Mammary epithelial cell (primary cell): ENCODE measurements at places on chromosomes 5 and 9.
A peak's percentile ranks its signal among the peaks of the same experiment; 100 is the strongest.

DNA sequence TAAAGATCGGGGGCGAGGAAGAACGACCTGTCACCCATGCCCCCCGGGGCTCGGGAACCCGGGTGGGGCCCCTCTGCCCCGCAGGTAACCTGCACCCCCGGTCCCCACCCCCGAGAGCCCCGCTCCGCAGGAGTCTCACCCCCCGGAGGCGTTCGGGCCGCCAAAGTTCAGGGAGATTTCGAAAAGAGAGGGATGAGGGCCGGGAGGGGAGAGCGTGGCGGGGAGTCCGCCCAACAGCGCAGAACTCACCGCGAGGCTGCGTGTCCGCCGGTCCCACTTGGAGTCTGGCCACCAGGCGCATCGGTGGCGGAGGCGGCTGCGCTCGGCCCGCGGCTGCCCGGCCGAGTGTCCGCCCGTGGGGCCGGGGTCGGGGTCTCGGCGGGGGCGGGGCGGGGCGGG is at the start of gene PHF19:
PHF19 (minus strand) TSS at position 347 of the 399 bp plus-strand sequence. CDS start 2,447 bp downstream, outside the sequence.
- peak; percentile 35 for DNase-seq

GRCh38 chr9:129556491-129557191 is 64.3 kb downstream of the C9orf50 start:
- no peak for DNase-seq

DNA sequence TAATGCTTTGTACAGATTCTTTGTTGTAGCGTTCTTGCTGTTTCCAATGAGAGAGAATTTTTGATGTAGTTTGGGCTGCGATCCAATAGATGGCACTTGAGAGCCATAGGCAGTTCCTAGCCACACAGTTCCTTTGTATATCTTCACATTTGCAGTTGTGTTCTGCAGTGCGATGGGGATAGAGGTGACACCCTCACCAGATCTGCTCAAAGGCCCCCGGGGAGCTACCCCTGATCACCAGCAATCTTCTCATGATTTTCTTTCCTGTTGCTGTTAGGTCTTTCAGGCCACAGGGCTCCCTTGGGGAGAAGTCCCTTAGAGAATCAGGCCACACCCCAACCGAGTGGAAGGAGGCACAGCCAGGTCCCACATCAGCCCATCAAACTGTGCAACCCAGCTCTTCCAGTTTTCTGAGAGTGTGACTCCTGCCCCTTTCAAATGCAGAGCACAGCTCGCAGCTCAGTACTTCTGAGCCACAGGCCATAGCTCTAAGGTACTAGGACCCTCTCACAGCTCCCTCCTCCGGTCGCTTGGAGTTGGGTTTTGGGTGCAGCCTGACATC is 353.7 kb downstream of the SLCO4C1 start:
- DNase-seq, result peak; percentile 16

DNA sequence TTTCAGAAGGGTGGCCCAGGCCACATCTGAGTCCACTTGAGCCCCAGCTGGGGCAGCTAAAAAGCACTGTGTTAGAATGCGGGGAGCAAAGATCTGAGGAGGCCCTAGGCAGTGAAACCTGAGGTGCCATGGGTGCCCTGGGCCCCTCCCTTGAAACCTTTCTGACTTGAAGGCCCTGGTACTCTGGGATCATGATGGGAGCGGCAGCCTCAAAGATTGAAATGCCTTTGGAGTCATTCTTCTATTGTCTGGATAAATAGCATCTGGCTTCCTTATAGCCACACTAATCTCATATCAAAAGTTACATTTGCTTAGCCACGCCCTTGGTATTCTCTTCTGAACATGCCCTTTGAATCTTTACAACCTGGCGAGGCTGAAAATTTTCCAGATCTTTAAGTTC is 7.7 kb upstream of the SEMA5A start:
- no peak for DNase-seq

- DNase-seq, result peak; percentile 9
Observed at GRCh38 chr5:137761566-137761965, 7.4 kb upstream of the HNRNPA0 start.

GRCh38 chr5:22850981-22851380 is 2.2 kb downstream of the CDH12 start:
- no peak for DNase-seq

GRCh38 chr5:132182359-132183040 is 45.2 kb downstream of the P4HA2 start:
- peak; percentile 38 for DNase-seq

DNA sequence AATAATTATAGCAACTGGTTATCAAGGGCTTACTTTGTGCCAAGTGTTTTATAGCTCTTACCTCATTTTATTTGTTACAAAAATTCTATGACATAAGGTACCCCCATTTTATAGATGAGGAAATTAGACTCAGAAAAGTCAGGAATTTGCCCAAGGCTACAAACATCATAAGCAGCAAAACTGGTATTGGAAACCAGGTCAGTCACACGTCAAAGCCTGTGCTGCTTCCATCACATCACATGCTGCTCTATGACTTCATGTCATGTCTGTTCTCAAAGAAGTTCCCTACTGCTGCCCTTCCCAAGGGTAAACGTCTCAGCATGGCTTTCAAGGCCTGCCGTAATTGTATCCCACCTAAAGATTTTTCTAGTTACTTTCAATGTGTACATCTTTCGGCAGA is 6.9 kb upstream of the KIF2A start:
- DNase-seq, result no peak

- peak; percentile 80 for DNase-seq
Observed at GRCh38 chr9:14119694-14120514, 194.0 kb downstream of the NFIB start.

- DNase-seq, result peak; percentile 94
Observed at GRCh38 chr9:100111235-100111634, 12.2 kb downstream of the INVS start.

GRCh38 chr5:79699763-79700400 is 10.2 kb downstream of the CMYA5 start:
- DNase-seq, result peak; percentile 23

DNA sequence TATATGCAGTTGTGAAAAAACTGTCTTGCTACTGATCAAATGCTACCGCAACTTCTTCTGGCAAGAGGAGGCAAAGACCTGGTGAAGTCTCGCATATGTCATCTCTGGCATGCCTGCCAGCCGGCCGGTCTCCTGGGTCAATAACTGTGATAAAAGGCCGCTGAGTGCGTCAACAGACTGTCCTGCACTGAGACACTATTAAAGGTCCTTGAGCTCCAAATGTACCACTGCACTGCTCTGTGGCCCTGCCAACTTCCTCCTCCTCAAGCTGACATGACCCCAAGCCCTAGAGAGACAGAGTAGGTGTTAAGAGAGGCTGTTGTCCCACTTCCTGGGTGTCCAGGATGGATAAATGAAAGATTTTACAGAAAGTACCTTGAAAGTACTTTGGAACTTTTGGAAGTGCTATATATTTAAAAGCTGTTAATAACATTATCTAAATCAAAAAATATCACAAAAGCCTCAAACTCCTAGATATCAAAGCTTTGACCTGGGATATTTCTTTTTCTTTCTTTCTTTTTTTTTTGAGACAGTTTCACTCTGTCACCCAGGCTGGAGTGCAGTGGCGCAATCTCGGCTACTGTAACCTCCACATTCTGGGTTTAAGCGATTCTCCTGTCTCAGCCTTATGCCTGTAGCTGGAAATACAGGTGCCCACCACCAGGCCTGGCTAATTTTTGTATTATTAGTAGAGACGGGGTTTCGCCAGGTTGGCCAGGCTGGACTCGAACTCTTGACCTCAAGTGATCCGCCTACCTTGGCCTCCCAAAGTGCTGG is 31.5 kb downstream of the RAPGEF1 start:
- no peak for DNase-seq

DNA sequence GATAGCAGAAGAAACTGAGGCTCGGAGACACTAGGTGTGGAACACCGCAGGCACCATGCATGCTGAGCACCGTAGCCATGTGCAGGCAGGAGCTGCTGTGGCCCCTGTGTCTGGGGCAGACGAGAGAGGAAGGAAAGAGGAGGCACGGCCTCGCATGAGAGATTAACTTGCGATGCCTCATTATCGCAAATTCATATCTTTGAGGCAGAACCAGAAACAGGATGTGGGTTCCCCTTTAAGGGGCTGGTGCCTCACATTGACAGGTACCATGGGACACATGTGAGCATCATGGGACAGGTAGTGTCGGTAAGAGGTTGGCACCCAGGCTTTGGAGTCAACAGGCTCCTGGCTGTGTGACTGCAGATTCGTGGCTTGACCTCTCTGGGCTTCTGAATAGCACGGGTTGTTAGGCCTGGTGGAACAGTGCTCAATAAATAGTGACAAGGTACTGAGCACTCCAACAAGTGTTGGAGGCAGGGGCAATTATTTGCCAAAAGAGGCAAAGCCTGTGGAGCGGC is 40.8 kb downstream of the NAIF1 start:
- DNase-seq, result no peak

GRCh38 chr5:95919658-95920057 is 42.0 kb downstream of the ELL2 start:
- no peak for DNase-seq

GRCh38 chr9:130172858-130173665 is 858 bp downstream of the NCS1 start:
- DNase-seq, result no peak

DNA sequence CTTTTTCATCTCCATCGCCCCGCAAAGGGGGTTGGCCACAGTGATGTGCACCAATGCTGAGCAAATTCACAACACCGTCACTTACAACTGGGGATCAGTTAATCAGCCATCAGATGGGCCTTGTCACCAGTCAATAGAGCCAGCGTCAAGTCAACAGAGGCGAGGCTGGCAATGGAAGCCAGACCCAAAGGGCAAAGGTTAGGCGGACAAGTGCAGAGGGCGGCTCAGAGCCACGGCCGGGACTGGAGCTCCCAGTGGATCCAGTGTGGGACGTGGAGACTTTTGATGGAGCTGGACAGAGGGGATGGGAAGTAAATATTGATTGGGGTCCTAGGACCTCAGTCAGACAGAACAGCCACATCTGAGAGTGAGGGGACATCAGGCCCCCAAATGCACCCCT is 45.7 kb downstream of the DUSP1 start:
- DNase-seq, result no peak

GRCh38 chr5:6333182-6333905 is 45.0 kb downstream of the MED10 start:
- DNase-seq, result no peak

DNA sequence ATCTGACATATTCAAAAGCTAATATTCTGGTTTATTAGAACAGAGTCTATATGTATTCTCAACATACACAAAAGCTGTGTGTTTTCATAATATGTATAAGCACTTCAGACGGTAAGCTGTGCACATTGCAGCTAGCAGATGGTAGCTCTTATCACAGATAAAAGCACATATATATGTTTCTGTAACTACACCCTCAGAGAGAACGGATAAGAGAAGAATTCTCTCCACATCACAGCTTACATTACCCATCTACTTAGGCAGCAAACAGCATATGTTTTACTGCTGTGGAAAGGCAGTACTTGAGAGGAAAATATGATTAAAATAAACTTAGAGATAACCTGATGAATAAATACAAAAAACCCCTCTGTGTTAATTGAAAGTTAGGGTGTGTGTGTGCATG is 450.9 kb upstream of the ZNF608 start:
- no peak for DNase-seq

GRCh38 chr5:115457571-115457970 is 87.0 kb downstream of the FEM1C start:
- no peak for DNase-seq

DNA sequence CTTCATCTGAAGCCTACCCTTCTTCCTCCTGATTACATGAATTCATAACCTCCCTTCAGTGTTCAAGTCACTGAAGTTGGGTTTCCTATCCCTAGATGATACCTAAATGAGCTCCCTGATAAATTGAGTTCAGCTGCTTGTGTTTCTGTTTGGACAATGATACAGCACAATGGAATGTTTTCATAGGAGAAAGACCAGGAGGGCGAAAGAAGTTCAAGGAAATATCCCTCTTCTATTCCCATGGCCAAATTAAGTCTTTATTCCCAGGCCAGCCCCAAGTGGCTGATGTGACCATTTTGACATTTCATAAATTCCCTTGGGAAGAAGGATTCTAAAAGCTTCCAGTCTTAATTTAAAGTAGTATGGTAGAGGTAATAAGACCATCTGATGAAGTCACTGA is 555.8 kb upstream of the CLINT1 start:
- peak; percentile 59 for DNase-seq

DNA sequence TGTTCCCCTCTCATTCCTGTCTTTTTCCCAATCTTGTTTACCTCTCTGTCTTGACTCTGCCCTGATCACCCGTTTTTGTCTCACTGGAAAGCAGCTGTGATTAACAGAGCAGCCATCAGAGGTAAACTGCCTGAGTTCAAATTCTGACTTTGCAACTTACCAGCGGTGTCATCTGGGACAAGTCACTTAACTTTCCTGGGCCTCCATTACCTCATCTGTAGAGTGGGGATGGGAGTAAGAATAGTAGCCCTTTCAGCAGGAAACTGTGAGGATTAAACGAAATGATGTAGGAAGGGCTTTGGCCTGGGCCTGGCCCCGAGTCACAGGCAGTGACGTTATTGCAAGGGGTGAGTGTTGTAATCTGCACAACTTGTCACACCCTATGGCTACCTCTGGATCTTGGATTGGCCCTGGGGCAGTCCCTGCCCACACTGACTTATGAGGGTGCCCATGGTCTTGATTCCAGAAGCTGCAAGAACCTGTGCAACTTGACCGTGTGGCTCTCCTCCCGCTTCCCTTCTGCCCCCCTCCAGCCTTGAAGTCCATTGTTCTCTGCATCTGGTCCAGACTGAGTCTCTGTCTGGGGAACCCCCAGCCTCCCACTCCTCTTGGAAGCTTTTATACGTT is 657 bp upstream of the PCDH12 start:
- DNase-seq, result peak; percentile 51

DNA sequence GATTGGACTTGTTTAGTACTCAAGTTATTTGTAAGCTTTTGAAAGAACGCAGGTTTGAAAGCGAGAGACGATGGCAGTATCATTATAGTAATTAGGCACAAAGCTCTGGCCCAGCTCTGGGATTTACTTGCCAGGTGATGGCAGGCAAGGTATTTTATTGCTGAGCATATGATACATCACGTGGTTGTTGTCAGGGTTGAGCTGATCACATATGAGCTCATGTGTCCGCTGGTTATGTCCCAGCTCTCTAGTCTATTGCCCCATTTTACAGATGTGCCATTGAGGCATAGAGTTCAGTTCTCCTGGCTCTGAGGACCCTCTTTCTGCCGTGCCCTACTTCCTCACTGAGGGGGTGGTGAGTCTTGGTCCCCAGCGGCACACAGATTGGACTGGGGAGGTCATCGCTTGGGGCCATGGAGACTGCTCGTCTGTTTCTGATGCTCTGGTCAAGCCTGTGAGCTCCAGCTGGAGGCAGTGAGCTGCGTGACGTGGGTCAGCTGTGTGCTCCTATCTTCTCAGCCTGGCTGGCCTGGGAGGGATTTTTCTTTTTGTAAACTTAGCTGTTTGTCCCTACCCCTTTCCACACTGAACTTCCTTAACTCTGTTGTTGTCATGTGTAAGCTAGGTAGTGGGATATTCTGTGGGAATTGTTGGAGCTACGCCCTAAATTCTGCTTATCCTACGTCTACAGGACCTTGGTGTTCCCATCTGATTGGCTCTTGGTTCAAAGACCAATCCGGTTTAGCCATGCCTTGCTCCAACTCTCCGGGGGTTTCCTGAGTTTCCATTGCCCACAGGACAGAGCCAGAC is 2.2 kb downstream of the NXNL2 start:
- DNase-seq, result no peak

- DNase-seq, result no peak
Observed at GRCh38 chr5:14250748-14251701, 107.9 kb downstream of the TRIO start.

- DNase-seq, result peak; percentile 30
Observed at GRCh38 chr9:36191290-36191645, 547 bp downstream of the CLTA start.
